ENCODE measurements at places on chromosomes 1 and 21. TPM values are rescaled to one million over a fixed set of nuclear protein-coding genes. Genes with fewer than 3 reads are reported as not detected.

The AADACL4 gene
- not detected for total RNA-seq

The NES gene
- 0.05 TPM for total RNA-seq

The ANKRD34A gene
- total RNA-seq: 5.2 TPM

The KIF1B gene
- 19.3 TPM for total RNA-seq

The CD1E gene
- total RNA-seq: not detected

- peaks cover 8% of the 10 kb centered on the region for H3K27me3 ChIP-seq
- peaks cover 3% of the 10 kb centered on the region for H3K4me1 ChIP-seq
- H3K4me3 ChIP-seq: no peak overlapping the region
- DNase-seq: no peak
Observed at GRCh38 chr1:223249854-223250631, 107.0 kb upstream of the TLR5 start.

GRCh38 chr21:41367945-41368734 lies 6.3 kb downstream of the MX2 start:
- peaks cover 48% of the 10 kb centered on the region for H3K36me3 ChIP-seq
- H3K4me3 ChIP-seq: no peak overlapping the region
- peak overlapping the region; percentile 90 for H3K27ac ChIP-seq
- H3K27me3 ChIP-seq: no peaks in the 10 kb centered on the region
- no peak for DNase-seq
- peaks cover 76% of the 10 kb centered on the region for H3K4me1 ChIP-seq

- H3K4me1 ChIP-seq: no peaks in the 10 kb centered on the region
- H3K36me3 ChIP-seq: no peaks in the 10 kb centered on the region
- H3K27me3 ChIP-seq: no peaks in the 10 kb centered on the region
Observed at GRCh38 chr1:119052267-119052666, 64.1 kb upstream of the TBX15 start.

GRCh38 chr1:194279975-194280374 lies 1093.6 kb upstream of the B3GALT2 start:
- no peaks in the 10 kb centered on the region for H3K4me1 ChIP-seq
- no peak overlapping the region for H3K27ac ChIP-seq
- no peak for DNase-seq
- H3K4me3 ChIP-seq: no peak overlapping the region
- no peaks in the 10 kb centered on the region for H3K27me3 ChIP-seq
- H3K36me3 ChIP-seq: no peaks in the 10 kb centered on the region

DNA sequence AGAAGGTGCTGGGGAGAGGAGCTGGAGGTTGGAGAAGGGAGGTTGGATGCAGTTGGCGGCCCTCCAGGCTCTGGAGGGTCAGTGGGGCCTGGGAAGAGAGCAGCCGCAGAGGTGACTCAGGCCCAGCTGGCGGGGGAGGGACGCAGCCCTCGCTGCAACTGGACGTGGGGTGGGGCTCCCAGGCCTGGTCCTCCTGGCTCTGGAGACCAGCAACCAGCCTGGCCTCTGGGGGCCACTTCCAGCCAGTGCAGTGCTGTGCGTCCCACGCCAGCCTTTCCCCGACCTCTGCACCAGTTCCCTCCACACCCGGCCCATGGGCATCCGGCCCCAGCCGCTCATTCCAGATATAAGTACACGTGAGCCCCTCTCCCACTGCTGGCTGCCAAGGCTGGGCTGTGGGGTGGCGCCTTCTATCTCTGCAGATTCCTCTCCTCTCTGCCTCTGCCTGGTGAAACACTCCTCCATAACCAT lies 38.0 kb upstream of the COL18A1 start:
- H3K36me3 ChIP-seq: no peaks in the 10 kb centered on the region
- no peak overlapping the region for H3K27ac ChIP-seq
- peaks cover 2% of the 10 kb centered on the region for H3K27me3 ChIP-seq

DNA sequence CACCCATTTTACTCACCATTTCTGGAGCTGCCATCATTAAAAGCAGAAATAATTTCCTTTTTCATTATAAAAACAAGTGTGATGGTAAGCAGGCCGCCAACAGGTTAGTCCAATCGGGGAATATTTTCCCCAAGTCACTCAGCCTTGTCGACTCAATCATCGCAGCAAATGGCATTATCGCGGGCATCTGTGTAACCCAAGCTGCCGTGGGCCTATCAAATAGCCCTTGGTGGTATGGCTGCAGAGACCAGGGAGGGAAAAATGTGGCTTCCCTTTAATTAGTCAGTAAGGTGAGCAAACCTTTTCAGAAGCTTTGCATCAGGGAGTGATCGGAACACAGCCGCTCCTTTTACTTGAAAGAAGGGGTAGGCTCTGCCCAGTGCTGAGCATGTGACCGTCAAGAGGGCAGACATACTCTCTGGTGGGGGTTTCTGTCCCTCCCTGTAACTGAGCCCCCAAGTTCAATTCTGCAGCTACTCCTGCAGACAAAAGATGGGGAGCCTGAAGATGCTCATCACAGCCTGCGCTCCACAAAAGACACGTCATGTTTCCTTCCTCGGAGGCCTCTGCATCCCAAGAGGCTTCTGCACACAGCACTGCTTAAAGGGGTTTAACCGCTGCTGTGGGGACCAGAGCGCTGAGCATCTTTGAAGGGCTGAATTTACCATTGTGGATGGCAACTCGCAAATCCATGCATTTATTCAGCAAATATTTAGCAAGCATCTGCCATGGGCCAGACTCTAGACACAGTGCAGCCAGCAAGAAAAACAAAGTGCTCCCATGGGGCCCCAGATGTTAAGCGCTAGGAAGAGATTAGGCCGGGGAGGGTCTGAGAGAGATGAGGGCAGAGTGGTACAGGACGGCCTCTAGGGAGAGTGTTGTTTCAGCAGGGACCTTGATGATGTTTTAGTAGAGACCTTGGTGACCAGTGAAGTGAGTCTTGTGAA lies 1.2 kb upstream of the TMPRSS3 start:
- H3K27me3 ChIP-seq: no peaks in the 10 kb centered on the region
- H3K36me3 ChIP-seq: peaks cover 39% of the 10 kb centered on the region
- H3K27ac ChIP-seq: peak overlapping the region; percentile 34
- peaks cover 61% of the 10 kb centered on the region for H3K4me1 ChIP-seq
- no peak for DNase-seq

DNA sequence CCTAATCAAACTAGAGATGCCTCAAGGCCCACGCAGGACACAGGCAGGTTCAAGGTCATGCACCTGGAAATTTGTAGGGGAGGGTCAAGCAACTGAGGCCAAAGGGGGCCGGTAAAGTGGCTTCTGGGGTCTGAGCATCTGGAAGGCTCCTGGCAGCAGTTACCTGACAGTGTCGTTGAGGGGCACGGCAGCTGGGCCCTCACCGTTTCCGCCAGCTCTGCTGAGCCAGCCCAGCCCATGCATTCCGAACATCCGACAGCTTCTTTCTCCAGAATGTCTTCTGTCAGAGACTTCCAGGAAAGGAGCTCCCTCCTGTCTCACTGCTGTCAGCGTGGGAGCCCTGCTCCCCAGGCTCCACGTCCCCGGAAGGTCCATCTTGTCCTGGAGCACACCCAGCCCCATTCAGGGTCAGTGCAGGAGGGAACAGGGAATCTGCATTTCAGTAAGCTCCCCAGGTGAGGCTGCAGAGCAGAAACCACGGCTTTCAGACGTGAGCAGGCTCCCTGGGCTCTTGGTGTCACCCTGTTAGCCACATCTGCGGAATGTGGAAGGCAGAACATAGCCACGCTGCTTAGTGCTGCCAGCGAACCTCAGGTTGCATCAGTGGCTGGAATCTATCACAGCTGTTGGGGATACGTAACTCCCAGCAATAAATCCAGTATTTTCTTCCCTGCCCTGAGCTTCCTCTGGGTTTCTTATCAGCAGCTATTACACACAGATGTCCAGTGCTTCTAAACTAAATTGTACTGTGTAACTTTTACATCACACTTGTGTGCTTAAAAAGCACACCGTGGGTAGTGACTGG lies 36.3 kb upstream of the FAM3B start:
- no peaks in the 10 kb centered on the region for H3K4me1 ChIP-seq
- DNase-seq: no peak
- peaks cover 26% of the 10 kb centered on the region for H3K27me3 ChIP-seq
- H3K4me3 ChIP-seq: no peak overlapping the region

GRCh38 chr1:245155272-245156040 lies 671 bp downstream of the KIF26B start:
- H3K4me1 ChIP-seq: peaks cover 13% of the 10 kb centered on the region
- H3K27ac ChIP-seq: no peak overlapping the region
- H3K27me3 ChIP-seq: peaks cover 72% of the 10 kb centered on the region
- H3K4me3 ChIP-seq: peak overlapping the region; percentile 84
- peak; percentile 62 for DNase-seq
- no peaks in the 10 kb centered on the region for H3K36me3 ChIP-seq

GRCh38 chr1:186512698-186513457 lies 52.0 kb upstream of the PDC start:
- no peak for DNase-seq
- peaks cover 11% of the 10 kb centered on the region for H3K27me3 ChIP-seq
- no peak overlapping the region for H3K4me3 ChIP-seq
- H3K36me3 ChIP-seq: peaks cover 2% of the 10 kb centered on the region

DNA sequence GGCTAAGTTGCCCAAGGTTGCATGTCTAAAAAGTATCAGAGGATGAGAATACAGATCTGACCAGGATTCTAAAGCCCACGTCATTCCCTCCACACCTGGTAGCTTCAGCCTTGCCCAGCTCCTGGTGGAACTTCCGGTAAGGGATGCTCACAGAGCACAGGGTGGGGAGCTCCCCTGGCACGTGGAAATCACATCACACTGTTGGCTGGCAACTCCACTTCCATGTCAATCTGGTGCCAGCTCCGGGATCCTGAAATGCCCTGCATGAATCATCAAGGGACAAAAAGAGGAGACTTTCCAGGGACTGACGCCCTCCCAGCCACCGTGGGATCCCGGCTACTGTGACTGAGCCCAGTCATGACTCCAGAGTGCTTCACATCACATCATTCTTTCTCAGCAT lies 12.4 kb upstream of the BCAR3 start:
- H3K36me3 ChIP-seq: no peaks in the 10 kb centered on the region
- H3K4me3 ChIP-seq: no peak overlapping the region

DNA sequence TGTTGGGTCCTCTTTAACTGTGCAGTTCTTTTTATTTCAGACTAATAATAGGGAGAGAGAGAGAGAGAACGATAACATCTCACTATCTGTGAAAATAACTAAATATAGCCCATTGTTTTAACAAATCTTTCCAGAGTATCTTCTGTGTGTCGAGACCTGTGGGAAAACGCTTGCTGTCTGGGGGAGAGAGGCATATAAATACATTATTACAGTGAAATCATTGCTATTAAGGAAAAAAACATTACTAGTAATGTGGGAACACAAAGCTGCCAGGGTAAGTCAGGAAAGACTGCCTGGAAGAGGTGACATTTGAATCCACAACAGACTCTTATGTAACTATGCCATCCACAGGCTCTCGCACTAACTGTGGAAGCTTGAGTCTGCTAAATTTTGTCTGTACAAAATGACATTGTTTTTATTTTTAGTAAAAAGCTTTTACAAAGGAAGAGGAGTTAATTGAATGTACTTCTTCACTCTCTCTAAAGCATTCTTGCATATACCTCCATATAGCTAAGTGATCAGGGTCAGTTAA lies 59.8 kb upstream of the PGD start:
- H3K36me3 ChIP-seq: peaks cover 13% of the 10 kb centered on the region
- H3K27ac ChIP-seq: no peak overlapping the region
- no peaks in the 10 kb centered on the region for H3K4me1 ChIP-seq
- no peaks in the 10 kb centered on the region for H3K27me3 ChIP-seq

DNA sequence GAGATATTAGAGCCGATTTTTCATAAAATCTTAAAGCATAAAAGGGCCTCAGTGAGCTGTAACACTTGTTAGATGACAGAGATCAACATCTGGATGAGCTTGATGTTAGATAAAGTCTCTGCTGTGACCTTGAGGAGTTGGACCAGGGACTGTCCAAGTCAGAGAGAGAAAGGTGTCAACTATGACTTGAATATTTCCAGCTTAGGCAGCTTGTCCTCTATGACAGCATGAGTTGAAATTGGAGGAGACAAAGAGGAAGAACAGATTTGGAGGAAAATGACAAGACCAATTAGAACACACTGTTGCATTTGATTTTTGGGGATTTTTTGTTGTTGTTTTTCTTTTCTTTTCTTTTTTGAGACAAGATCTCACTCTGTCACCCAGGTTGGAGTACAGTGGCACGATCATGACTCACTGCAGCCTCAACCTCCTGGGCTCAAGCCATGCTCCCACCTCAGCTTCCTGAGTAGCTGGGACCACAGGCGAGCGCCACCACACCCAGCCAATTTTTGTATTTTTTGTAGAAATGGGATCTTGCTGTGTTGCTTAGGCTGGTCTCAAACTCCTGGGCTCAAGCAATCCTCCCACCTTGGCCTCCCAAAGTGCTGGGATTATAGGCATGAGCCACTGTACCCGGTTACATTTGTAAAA lies 35.3 kb upstream of the CLIC4 start:
- H3K27ac ChIP-seq: peak overlapping the region; percentile 45
- H3K4me3 ChIP-seq: no peak overlapping the region
- peaks cover 1% of the 10 kb centered on the region for H3K36me3 ChIP-seq
- peak; percentile 75 for DNase-seq
- no peaks in the 10 kb centered on the region for H3K27me3 ChIP-seq

DNA sequence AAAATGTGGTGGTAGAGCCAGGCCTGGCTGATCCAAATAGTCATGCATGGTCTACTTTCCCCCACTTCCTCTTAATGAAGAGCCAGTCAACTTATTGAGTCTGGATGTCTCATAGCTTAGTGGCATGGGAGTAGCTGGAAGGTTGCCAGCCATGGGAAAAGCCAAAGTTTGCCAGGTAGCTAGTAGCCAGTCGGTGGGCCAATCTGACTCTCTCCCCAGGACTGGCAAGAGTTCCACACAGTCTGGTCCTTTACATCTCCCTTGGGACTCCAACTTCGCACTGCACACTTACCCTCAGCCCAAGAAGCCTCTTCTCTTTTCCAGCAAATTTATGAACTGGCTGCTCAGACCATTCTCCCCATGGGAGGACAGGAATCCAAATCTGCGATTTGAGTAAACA lies 8.3 kb downstream of the WARS2 start:
- H3K4me1 ChIP-seq: no peaks in the 10 kb centered on the region
- H3K27me3 ChIP-seq: no peaks in the 10 kb centered on the region
- no peak overlapping the region for H3K27ac ChIP-seq
- peaks cover 1% of the 10 kb centered on the region for H3K36me3 ChIP-seq
- no peak for DNase-seq
- H3K4me3 ChIP-seq: no peak overlapping the region

GRCh38 chr1:29876902-29877301 lies 640.6 kb downstream of the PTPRU start:
- H3K4me1 ChIP-seq: no peaks in the 10 kb centered on the region
- DNase-seq: no peak
- H3K4me3 ChIP-seq: no peak overlapping the region
- H3K36me3 ChIP-seq: no peaks in the 10 kb centered on the region

DNA sequence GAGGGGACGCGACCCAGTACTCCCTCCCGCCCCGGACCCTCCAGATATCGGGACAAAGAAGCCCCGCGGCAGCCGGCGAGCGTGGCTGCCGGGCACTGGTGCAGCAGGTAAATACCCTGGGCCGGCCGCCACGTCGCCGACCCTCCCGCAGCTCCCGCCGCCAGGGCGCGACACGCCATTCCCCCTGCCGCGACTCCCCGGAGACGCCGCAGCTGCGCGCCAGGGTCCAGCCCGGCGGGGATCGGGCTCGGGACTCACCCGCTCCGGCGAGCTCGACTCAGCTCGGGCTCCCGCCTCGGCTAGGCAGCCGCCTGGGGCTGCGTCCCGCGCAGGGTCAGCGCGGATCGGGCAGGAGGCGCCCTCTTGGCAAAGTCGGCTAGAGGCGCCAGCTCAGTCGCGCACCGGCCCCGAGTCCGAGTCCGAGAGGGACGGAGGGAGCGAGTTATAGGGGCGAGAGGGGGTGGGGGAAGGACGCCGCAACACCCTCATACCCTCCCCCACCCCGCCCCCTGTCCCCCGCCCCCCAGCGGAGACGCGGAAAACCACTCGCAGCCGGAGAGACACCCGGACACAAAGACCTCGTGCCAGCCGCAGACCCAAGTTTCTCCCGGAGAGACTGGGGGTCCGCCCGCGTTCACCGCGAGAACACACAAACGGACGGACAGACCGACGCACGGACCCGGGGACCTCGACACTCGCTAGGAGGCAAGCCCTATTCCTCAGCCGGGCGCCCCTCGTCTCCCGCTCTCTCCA lies 985 bp downstream of the SYT6 start:
- H3K4me1 ChIP-seq: peaks cover 2% of the 10 kb centered on the region
- peak; percentile 59 for DNase-seq
- H3K27me3 ChIP-seq: peaks cover 75% of the 10 kb centered on the region
- no peaks in the 10 kb centered on the region for H3K36me3 ChIP-seq
- H3K27ac ChIP-seq: no peak overlapping the region
